ENCODE measurements at places on chromosomes 16 and 17.
A peak's percentile ranks its signal among the peaks of the same experiment; 100 is the strongest.

GRCh38 chr17:39092692-39093230, 58.7 kb downstream of the PLXDC1 start:
- DNase-seq, result no peak

DNA sequence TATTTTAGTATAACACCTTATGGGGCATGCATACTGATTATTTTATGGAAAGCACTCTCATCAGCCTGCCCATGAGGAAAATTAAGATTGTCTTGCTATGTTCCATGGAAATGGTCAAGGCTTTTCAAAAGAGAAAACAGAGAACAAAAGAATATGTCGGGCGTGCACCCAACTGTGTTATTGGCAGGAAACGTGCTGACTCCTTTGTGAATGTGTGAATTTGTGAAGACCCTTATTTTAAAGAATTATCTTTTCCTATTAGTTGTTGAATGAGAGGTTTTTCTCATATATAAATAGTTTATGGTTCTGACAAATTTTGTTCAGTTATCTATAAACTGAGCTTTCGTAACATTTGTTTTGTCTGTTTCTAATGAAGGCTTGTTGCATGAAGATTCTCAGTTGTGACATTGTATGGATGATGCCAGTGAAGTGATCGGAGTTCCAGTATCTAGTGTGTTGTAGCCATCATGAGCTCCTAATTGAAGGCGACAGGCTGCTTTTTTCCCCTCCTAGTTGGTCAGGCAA, 180.0 kb downstream of the BCAS3 start:
- no peak for DNase-seq

GRCh38 chr17:42101513-42102292, 3.4 kb upstream of the ZNF385C start:
- DNase-seq, result peak; percentile 37

- no peak for DNase-seq
These were observed 79.9 kb downstream of the ZNF18 start for GRCh38 chr17:11917415-11917814.

DNA sequence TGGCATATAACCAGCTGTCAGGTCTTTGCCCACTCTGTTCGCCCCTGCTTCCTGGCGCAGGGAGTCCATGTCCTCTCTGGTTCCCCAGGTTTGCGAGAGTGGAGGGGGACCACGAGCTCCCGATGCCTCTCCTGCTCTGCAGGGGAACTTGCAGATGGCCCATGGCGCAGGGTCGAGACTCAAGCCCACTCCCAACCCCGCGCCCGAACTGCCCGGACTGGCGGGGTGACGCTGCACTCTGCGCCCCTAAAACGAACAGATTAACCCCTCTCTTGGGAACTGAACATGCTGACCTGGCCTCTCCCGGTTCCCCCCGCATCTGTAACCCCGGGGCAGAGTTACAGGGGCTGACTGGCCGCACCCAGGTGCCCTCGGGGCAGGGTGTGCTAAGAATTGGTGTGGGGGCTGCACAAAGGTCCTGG, 681 bp upstream of the PLA2G15 start:
- no peak for DNase-seq

- no peak for DNase-seq
These were observed 66.5 kb upstream of the TNRC6C start for GRCh38 chr17:77892031-77892430.

DNA sequence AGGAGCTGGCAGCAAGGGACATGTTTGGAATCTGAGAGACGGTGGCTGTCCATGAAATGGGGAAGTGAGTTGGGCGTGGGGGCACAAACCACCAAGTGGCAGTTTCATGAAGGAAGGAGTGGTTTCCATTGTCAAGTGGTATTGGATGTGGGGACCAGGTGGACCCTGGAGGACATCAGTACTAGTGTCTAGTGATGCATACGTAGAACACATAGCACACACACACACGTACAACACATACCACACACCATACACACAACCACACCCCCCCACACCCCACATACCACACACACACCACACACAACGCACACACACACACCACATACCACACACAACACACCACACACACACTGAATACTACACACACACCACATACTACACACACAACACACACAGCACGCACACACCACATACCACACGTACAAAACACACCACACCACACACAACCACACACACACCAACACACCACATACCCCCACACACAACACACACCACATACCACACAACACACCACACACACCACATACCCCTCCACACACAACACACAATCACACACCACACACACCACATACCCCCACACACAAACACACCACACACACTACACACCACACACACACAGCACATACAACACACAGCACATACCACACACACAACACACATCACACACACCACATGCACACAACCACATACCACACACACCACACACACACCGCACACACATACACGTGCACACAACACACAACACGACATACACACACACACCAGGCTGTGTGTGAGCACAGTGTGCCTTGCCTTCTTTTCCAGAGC, 41.1 kb upstream of the GSE1 start:
- no peak for DNase-seq

- DNase-seq, result no peak
These were observed 20.1 kb downstream of the CCDC102A start for GRCh38 chr16:57516176-57516725.

GRCh38 chr17:57228911-57229310, 27.4 kb upstream of the MSI2 start:
- no peak for DNase-seq

GRCh38 chr16:29774730-29775129, 3.3 kb upstream of the ZG16 start:
- no peak for DNase-seq

- DNase-seq, result no peak
These were observed 51.4 kb upstream of the MNT start for GRCh38 chr17:2452216-2452750.

DNA sequence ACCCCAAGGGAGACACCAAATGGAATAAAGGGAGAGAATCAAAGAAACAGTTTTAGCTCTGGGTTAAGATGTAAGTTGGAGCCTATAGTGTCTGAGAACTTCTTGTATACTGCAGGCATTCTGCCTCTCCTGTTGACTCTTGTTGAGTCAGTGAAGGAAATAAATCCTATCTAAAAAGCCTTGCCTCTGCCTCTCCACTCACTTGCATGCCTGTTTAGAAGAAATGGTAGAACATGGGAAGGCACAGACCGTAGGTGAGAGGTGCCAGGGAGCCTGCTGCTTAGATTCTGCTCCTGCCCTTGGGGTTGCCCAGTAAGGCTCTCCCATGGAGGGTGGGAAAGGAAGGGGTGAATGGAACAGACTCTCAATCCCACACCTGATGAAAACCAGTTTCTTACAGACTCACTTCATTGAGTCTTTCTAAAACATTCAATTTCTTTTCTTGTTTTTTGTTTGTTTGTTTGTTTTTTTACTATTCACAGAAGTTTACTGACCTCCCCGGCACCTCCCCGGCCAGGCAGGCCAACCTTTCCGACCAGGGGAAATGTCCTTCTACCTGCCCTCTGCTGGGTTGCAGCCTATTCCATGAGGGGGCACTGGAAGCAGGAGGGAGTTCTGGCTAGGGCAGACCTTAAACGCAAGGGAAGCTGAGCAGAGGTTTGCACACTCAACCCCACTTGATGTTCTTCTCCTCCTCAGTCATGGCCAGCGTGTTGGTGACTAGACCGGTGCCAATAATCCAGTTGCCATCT, 211.7 kb upstream of the WSB1 start:
- DNase-seq, result no peak

- no peak for DNase-seq
These were observed 27.3 kb downstream of the AATF start for GRCh38 chr17:36975922-36976515.

- no peak for DNase-seq
These were observed 36.8 kb downstream of the MGAT5B start for GRCh38 chr17:76905036-76905435.

DNA sequence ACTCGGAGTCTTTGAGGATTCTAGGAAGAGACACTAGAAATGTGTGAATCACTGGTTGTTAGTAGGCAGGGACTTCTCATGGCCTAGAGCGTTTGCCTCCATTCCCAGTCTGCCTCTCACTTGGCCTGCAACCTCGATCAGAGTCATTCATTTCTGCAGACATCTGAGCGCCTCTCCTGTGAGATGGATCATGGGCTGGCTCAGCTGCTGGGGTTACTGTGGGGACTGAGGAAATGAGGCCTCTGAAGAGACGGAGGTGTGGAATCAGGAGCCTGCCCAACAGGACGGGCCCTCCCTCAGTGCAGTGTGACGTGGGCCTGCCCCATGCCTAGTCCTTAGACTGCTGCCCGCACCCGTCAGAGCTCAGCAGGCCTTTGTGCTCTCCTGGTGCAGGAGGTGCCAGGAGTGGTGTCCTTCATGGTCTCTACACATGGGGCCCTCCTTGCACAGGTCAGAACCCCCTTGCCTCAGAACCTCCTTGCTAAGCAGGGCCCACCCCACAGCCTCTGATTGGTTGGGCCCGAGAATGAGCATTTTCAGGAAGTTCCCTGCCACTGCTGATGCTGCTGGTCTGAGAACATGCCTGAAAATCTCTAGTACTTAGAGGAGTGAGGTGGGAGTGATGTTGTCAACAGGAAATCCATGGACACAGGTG, 99.4 kb downstream of the NPIPB11 start:
- DNase-seq, result no peak

DNA sequence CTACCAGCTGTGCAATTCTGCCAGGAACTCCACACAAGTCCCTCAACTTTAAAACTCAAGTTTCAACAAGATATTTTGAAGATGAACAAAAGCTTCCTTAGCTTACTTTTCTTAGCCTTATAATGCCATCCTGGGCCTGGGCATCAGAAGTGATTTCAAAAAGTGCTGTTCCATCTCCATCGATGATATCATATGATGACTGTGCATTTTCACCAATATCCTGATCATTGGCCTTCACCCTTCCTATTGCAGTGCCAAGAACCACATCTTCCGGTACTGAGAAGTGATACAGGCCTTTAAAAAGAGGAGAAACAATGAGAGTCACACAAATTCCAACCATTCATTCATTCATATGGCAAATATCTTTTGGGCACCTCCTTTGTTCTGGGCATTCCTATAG, 215.4 kb downstream of the CDH8 start:
- no peak for DNase-seq

DNA sequence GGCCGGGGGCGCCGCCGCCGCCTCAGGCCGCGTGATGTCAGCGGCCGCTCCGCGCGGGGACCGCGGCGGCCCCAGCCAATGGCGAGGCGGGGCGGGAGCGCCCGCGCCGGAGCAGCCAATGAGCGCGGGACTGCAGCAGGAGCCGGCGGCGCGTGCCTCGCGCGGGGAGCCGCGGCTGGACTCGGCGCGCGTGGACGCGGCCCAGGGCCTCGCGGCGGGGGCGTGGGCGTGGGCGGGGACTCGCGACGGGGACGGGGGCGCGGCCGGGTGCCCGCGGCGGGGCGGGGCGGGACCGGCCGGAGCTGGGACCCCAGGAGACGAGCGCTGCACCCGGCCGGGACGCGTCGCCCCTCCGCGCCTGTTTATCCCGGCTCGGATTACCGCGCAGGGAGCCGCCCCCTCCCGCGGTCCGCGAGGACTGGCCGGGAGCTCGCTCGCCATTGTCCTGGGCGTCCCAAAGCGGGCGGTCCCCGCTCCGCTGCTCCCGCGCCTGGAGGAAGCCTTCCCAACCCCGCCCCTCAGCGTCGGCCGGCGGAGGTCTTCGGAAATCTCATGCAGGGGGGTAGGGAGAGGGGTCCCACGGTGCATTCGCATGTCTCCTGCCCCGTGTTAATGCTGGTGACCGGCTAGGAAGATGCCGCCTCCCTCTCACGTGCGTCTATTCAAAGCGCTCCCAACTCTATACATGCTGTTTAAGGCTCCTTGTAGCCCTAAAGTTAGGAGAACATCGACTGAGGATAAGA, at the start of gene RNF157:
Gene RNF157 (minus strand): TSS at position 33 of the 743 bp plus-strand sequence. CDS start 253 bp downstream, outside the sequence.
- DNase-seq, result peak; percentile 27

GRCh38 chr17:15334266-15334665, 7.1 kb downstream of the TEKT3 start:
- no peak for DNase-seq

- no peak for DNase-seq
These were observed 17.1 kb upstream of the FAM83G start for GRCh38 chr17:19021622-19022083.

Measured in activated T-helper 1 cell treated with anti-CD3 and anti-CD28 coated beads, Interleukin-2, amount 50 U/mL, for 16 hours (primary cell).